K562 (cell line): ENCODE measurements at places on chromosomes 13 and 19.
A peak's percentile ranks its signal among the peaks of the same experiment; 100 is the strongest.

GRCh38 chr19:38233740-38234251 lies 9.8 kb upstream of the DPF1 start:
- H3K36me3 ChIP-seq, result no peaks in the 10 kb centered on the region
- peak; percentile 86 for DNase-seq
- H3K27me3 ChIP-seq, result peaks cover 2% of the 10 kb centered on the region; the same call in 1 of the 3 replicates
- H3K27ac ChIP-seq, result no peak overlapping the region
- no peak overlapping the region for H3K4me3 ChIP-seq
- peaks cover 16% of the 10 kb centered on the region for H3K4me1 ChIP-seq

DNA sequence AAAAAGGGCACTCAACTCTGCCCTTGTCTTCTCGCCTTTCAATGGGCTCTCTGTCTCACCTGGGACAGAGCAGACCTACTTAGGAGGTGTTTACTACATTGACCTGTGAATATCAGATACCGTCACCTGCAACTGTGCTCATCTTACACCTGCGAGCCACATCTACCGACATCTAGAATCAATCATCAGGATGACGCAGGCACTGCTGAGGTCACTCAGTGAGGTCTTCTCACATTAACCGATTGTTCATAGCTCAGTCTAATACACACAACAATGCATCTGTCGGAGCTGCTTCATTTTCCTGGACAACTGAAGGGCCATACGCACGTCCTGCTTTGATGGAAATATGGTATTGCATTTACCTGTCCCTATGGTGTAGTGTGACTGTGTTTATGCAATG lies 211.9 kb downstream of the FGF9 start:
- no peaks in the 10 kb centered on the region for H3K27me3 ChIP-seq
- no peak overlapping the region for H3K4me3 ChIP-seq
- H3K4me1 ChIP-seq, result no peaks in the 10 kb centered on the region
- no peaks in the 10 kb centered on the region for H3K36me3 ChIP-seq

DNA sequence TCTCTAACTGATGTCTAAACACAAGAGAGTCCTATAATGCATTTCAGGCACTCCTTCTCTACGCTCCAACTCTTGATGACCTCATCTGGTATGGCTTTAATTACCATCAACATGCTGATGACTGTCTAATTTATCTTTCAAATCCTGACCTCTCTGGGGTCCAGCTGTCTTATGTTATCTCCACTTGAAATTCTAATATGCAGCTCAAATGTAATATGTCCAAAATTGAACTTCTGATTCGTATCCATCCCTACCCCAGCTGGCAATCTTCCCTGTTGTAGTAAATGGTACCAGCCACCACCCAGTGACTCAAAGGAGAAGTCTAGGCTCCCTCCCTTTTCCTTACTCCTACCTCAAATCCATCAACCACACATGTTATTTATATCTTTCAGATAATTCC lies 288.0 kb upstream of the SLC10A2 start:
- H3K27ac ChIP-seq, result no peak overlapping the region
- no peaks in the 10 kb centered on the region for H3K36me3 ChIP-seq
- no peak for DNase-seq
- H3K4me1 ChIP-seq, result no peaks in the 10 kb centered on the region

GRCh38 chr19:19578252-19578651 lies 40.2 kb downstream of the CILP2 start:
- no peaks in the 10 kb centered on the region for H3K36me3 ChIP-seq
- no peak for DNase-seq
- no peaks in the 10 kb centered on the region for H3K27me3 ChIP-seq
- no peak overlapping the region for H3K4me3 ChIP-seq
- no peaks in the 10 kb centered on the region for H3K4me1 ChIP-seq
